ENCODE measurements at places on chromosomes 1 and 21. TPM values are rescaled to one million over a fixed set of nuclear protein-coding genes. Genes with fewer than 3 reads are reported as not detected.
A peak's percentile ranks its signal among the peaks of the same experiment; 100 is the strongest.

The SYTL1 gene
- total RNA-seq: 11.2 TPM

The PADI2 gene
- total RNA-seq: 0.84 TPM

The HDAC1 gene
- 117 TPM for total RNA-seq

The ITLN1 gene
- total RNA-seq: 0.37 TPM

The SPRR2F gene
- total RNA-seq: not detected

The LCE1F gene
- not detected for total RNA-seq

DNA sequence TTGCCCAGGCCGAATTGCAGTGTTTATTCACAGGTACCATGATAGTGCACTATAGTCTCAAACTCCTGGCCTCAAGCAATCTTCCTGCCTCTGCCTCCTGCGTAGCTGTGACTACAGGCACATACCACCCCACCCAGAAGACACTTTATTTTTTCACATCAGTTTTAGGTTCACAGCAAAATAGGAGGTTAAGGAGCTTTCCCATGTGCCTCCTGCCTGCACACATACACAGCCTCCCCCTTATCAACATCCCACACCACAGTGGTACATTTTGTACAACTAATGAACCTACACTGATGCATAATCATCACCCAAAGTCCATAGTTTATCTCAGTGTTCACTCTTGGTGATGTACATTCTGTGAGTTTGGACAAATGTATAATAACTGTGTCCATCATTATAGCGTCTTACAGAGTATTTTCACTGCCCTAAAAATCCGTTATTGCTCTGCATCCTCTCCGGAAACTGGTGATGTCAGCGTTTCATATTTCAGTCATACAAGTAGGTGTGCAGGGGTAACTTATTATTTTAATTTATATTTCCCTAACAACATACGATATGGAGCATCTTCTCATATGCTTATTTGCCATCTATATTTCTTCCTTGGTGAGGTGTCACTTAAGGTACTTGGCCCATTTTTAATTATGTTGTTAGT lies 23.2 kb downstream of the OR13G1 start:
- no peaks in the 10 kb centered on the region for H3K36me3 ChIP-seq
- no peak overlapping the region for H3K4me3 ChIP-seq

DNA sequence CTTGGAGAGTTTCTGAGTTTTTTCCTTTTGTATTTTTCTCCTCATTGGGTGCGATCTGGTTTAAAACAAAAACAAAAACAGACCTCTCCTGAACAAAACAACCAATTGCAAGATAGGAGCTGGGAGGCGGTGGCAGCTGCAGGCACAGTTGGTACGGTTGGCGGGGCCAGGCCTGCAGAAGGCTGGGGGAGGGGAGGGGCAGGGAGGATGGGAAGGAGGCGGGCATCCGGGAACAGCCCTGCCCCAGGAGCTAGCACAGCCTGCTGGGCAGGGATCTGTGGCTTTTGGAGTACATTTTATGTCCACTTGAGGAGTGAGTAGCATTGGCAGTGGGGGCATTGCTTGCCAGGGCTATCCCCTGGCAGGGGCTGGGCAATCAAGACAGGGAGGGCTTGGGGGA lies 5.2 kb downstream of the CAPN9 start:
- H3K4me3 ChIP-seq: no peak overlapping the region
- no peak for DNase-seq
- H3K27ac ChIP-seq: peak overlapping the region; percentile 85

- H3K4me1 ChIP-seq: no peaks in the 10 kb centered on the region
- H3K27me3 ChIP-seq: no peaks in the 10 kb centered on the region
- no peak overlapping the region for H3K4me3 ChIP-seq
- no peak overlapping the region for H3K27ac ChIP-seq
These were observed 27.4 kb downstream of the TNFSF18 start for GRCh38 chr1:173023343-173023742.

DNA sequence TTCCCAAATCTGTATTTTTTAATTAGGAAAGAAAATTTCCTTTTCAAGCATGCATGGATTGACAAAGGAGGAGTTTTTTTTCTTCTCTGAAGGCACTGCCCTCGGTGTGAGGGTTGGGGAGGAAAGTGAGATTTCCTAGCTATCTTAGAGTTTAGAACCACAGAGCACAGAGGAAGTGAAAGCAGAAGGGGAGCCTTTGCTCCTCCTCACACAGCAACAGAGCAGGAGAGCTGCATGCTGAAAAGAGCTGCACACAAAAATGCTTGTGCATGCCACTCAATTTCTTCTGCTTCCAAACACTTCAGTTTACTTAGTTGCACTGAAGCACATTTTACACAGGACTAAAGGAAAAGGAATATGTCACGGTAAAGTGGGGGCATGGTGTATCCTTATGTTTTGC lies 308.1 kb downstream of the GPATCH2 start:
- H3K4me1 ChIP-seq: no peaks in the 10 kb centered on the region
- H3K36me3 ChIP-seq: no peaks in the 10 kb centered on the region
- no peak overlapping the region for H3K4me3 ChIP-seq
- no peaks in the 10 kb centered on the region for H3K27me3 ChIP-seq

- H3K4me1 ChIP-seq: no peaks in the 10 kb centered on the region
- H3K27me3 ChIP-seq: no peaks in the 10 kb centered on the region
- no peak for DNase-seq
- H3K27ac ChIP-seq: no peak overlapping the region
- no peak overlapping the region for H3K4me3 ChIP-seq
These were observed 57.1 kb upstream of the DMRTB1 start for GRCh38 chr1:53401813-53402745.

DNA sequence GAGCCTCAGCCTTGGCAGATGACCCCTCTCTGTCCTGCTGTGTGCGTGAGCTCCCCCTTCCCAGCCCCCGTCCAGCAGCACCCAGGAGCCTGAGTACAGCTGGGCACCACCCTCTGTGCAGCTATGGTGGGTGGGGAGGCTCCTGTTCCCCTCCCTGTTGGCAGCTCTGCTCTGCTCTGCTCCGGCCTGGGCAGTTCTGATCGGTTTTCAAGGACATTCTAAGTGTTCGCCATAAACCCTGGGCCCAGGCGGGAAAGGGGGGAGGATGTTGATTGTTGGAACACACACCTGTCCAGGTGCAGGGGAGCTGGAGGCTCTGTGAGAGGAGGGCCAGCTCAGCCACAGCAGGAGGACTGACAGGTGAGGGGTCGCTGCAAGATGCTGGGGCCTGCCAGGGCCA lies at the start of gene CLCNKB:
CLCNKB (plus strand) TSS at position 262 of the 400 bp plus-strand sequence. CDS start 711 bp downstream, outside the sequence.
- DNase-seq: no peak
- H3K4me3 ChIP-seq: no peak within 1 kb of the TSS
- no peak within 1 kb of the TSS for H3K27ac ChIP-seq
- no peaks in the 10 kb centered on the region for H3K4me1 ChIP-seq

GRCh38 chr1:199684686-199685273 lies 342.7 kb upstream of the NR5A2 start:
- peak; percentile 53 for DNase-seq
- peaks cover 15% of the 10 kb centered on the region for H3K4me1 ChIP-seq
- H3K4me3 ChIP-seq: no peak overlapping the region
- no peak overlapping the region for H3K27ac ChIP-seq
- H3K36me3 ChIP-seq: no peaks in the 10 kb centered on the region

DNA sequence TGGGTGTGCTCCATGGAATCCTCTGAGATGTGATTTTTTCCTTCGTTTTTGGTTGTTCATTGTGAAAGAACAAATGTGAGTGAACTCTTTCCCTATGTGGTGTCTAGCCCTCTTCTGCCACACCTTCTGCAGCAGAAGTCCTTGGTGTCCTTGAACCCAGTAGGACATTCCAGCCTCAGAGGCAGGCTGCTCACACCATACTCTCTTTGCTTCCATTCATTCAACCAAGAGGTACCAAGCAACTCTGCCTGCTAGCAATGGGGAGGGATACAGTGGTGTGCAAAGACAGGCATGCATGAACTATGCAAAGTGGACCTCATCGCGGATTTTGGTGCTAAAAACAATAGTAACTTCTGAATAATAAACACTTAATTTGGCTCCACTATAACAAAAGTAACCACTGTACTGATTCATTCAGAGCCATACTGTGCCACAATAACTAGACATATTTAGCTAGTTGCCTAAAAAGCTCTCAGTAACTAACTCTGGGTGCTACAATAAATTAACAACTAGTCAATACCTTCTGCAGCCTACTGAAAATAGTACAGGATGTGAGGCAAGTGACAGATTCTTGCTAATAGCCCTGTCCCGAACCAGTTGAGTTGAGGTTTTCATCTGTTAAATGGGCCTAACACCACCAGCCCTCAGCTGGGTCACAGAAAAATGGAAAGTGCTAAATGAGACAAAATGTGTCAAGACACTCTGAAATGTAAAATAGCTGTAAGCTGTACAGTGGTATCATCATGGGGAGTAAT lies 155.4 kb downstream of the SLC45A1 start:
- DNase-seq: no peak
- 0 out of 2 replicates have a peak, but pooled peaks cover 7% of the 10 kb centered on the region for H3K4me1 ChIP-seq
- H3K4me3 ChIP-seq: no peak overlapping the region
- H3K36me3 ChIP-seq: no peaks in the 10 kb centered on the region
- H3K27ac ChIP-seq: no peak overlapping the region
- no peaks in the 10 kb centered on the region for H3K27me3 ChIP-seq

DNA sequence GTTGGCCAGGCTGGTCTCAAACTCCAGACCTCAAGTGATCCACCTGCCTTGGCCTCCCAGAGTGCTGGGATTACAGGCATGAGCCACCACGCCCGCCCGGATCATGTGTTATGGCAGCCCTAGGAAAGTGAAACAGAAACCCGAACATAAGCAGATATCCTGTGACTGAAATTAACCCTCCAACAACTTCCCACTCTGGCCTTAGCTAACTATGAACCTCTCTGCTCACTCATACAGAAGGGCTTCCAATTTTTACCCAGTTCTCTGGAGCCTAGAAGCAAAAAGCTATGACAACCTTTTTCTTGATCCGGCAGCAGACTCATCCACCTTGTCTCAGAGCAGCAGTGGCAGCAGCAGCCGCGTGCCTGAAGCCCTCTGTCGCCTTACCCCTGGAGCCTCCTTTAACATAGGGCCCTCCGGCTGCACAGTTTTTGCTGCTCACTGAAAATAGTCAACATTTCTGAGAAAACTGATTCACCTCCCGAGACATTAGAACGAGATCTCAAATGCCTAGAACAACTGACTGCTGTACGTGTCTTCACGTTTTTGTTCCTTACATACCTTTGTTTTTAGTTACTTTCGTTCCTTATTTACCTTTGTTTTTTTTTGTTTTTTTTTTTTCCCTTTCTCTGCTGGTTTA lies 9.3 kb downstream of the CBR1 start:
- no peak for DNase-seq
- no peaks in the 10 kb centered on the region for H3K36me3 ChIP-seq
- H3K4me1 ChIP-seq: no peaks in the 10 kb centered on the region
- no peak overlapping the region for H3K4me3 ChIP-seq
- H3K27ac ChIP-seq: peak overlapping the region; percentile 24
- no peaks in the 10 kb centered on the region for H3K27me3 ChIP-seq

DNA sequence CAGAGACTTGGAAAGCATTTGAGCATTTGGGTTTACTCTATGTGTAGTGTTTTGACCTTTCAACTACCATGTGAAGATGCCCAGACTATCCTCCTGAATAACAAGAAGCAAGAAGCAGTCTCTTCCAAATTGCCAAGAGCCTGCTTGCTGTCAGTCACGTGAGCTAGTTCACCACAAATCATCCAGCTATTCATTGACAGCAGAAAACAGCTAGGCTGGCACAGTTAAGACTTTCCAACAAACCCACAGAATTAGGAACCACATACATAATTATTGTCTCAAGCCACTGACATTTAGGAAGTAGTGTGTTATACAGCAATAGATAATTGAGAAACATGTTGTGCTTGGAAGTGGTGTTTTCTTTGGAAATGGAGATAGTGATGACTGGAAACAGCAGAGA lies 1652.0 kb downstream of the NCAM2 start:
- H3K36me3 ChIP-seq: no peaks in the 10 kb centered on the region
- no peaks in the 10 kb centered on the region for H3K27me3 ChIP-seq
- DNase-seq: no peak

GRCh38 chr1:156388174-156389137 lies 19.4 kb downstream of the RHBG start:
- H3K4me1 ChIP-seq: no peaks in the 10 kb centered on the region
- no peaks in the 10 kb centered on the region for H3K36me3 ChIP-seq
- no peaks in the 10 kb centered on the region for H3K27me3 ChIP-seq
- H3K4me3 ChIP-seq: no peak overlapping the region

DNA sequence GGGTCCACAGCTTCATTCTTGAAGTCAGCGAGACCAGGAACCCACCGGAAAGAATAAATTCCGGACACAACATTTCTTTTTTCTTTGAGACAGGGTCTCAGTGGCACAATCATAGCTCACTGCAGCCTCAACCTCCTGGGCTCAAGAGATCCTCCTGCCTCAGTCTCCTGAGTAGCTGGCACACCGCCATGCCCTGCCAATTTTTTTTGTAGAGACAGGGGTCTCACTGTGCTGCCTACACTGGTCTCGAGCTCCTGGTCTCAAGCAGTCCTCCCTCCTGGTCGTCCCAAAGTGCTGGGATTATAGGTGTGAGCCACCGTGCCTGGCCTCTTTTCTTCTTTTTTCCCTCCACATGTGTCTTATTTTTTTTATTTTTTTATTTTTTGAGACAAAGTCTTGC lies 20.6 kb upstream of the ENO1 start:
- no peaks in the 10 kb centered on the region for H3K36me3 ChIP-seq
- H3K4me3 ChIP-seq: no peak overlapping the region
- H3K27me3 ChIP-seq: no peaks in the 10 kb centered on the region
- DNase-seq: no peak
- peaks cover 20% of the 10 kb centered on the region for H3K4me1 ChIP-seq
- no peak overlapping the region for H3K27ac ChIP-seq

DNA sequence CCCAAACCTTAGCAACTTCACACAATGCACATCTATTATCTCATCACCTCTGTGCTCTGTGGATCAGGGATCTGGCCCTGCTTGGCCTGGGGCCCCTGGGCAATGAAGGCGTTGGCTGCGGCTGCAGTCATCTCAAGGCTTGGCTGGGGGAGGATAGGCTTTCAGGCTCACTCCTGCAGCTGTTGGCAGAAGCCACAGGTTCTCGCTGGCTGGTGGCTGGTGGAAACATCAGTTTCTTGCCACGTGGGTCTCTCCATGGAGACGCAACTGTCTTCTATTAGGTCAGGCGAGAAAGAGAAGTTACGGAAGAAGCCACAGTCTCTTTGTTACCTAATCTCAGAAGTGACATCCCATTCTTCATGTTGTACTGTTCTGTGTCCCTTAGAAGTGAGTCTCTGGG lies 3.6 kb upstream of the NPPA start:
- H3K36me3 ChIP-seq: no peaks in the 10 kb centered on the region
- peaks cover 15% of the 10 kb centered on the region for H3K4me1 ChIP-seq
- H3K4me3 ChIP-seq: no peak overlapping the region

- no peaks in the 10 kb centered on the region for H3K36me3 ChIP-seq
- no peaks in the 10 kb centered on the region for H3K4me1 ChIP-seq
- H3K27me3 ChIP-seq: no peaks in the 10 kb centered on the region
- DNase-seq: no peak
These were observed 18.4 kb downstream of the RLF start for GRCh38 chr1:40179496-40180089.

- no peak overlapping the region for H3K4me3 ChIP-seq
- H3K36me3 ChIP-seq: no peaks in the 10 kb centered on the region
- no peak overlapping the region for H3K27ac ChIP-seq
- no peak for DNase-seq
- no peaks in the 10 kb centered on the region for H3K4me1 ChIP-seq
- H3K27me3 ChIP-seq: no peaks in the 10 kb centered on the region
These were observed 7.4 kb upstream of the TIAM1 start for GRCh38 chr21:31351438-31351837.

Data from Caco-2 (cell line).